HT-29 (cell line): ENCODE measurements at places on chromosomes 3 and 15.

DNA sequence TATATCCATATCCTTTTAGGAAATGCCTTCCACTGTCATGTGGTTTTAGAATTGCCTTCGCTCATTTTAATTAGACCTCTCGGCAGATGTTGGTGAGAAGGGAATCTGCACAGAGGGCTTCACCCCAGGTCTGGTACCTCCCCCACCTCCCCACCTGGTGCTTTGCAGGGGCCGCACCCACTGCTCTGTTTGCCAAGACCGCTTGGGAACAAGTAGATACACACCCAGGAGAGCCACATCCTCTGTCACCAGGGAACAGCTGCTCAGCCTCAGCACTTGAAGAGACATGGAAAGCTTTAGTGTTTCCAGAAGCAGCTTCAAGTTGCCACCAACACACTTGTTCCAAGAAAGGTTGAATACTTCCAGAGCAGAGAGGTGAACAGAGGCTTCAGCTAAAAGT is 21.8 kb downstream of the LRRC31 start:
- no peak for DNase-seq

- DNase-seq: no peak
These were observed 88.7 kb upstream of the CDAN1 start for GRCh38 chr15:42825599-42825998.

DNA sequence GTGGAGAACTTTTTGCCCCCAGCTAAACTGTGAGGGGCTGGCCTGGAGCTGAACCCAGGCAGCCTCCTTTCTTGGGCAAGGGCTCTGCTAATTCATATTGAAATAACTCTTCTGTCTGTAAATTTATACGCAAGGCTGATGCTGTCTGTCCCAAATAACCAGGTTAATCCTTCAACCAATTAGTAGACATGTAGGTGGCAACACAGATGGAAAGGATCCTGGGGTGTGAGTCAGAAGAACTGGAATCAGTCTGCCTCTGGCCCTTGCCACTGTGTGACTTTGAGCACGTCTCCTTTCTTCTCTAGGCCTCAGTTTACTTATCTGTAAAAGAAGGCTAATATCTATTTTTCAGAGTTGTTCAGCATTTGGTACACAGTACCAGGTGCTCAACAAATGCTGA is 48.3 kb upstream of the IREB2 start:
- no peak for DNase-seq

GRCh38 chr3:190088890-190089289 is 31.8 kb downstream of the P3H2 start:
- DNase-seq: no peak
